Articular chondrocyte of knee joint (primary cell): ENCODE measurements at places on chromosomes 2 and 18. TPM values are rescaled to one million over a fixed set of nuclear protein-coding genes. Genes with fewer than 3 reads are reported as not detected.

SP140 gene
- 0.26 and 0.43 TPM in 2 replicates for total RNA-seq

DSC1 gene
- total RNA-seq, result under 0.01 TPM in 1 of 2 replicates, not detected in the other

COL6A3 gene
- 1,743 and 2,116 TPM in 2 replicates for total RNA-seq

DAW1 gene
- total RNA-seq, result 0.13 and 0.22 TPM in 2 replicates

LINC00305 gene
- total RNA-seq, result not detected in 2 replicates

KCNJ13 gene
- under 0.01 TPM in 1 of 2 replicates, not detected in the other for total RNA-seq

CCDC141 gene
- total RNA-seq, result 0.11 and 0.39 TPM in 2 replicates

MAP3K20 gene
- total RNA-seq, result 49.7 and 63.8 TPM in 2 replicates

SF3B6 gene
- 121 and 138 TPM in 2 replicates for total RNA-seq

CAVIN2 gene
- 1.4 and 2.2 TPM in 2 replicates for total RNA-seq

CXCR4 gene
- 0.13 and 0.22 TPM in 2 replicates for total RNA-seq

GNLY gene
- not detected in 2 replicates for total RNA-seq

COL3A1 gene
- total RNA-seq, result 2,175 and 2,668 TPM in 2 replicates
